ENCODE measurements at places on chromosomes 3 and 15. TPM values are rescaled to one million over a fixed set of nuclear protein-coding genes. Genes with fewer than 3 reads are reported as not detected.

The ABHD5 gene
- 20.5 TPM for total RNA-seq

The CFAP20DC gene
- total RNA-seq, result 0.49 TPM

The LNP1 gene
- total RNA-seq, result 2.2 TPM

The ONECUT1 gene
- total RNA-seq, result not detected

The CAMP gene
- total RNA-seq, result not detected

The KCNMB3 gene
- 2.7 TPM for total RNA-seq

The TRIM42 gene
- not detected for total RNA-seq

The XCR1 gene
- not detected for total RNA-seq

The CDCP1 gene
- total RNA-seq, result 0.83 TPM

The NUP210 gene
- total RNA-seq, result 1.4 TPM

The RASGRF1 gene
- not detected for total RNA-seq

The CCDC191 gene
- total RNA-seq, result 3.2 TPM

The SHISA5 gene
- 79.1 TPM for total RNA-seq

The NPAP1 gene
- not detected for total RNA-seq

The LDHAL6B gene
- not detected for total RNA-seq

The CNTN6 gene
- not detected for total RNA-seq

The GABRR3 gene
- not detected for total RNA-seq

The IL17RC gene
- 57.8 TPM for total RNA-seq

The MST1R gene
- 2.1 TPM for total RNA-seq

The MOBP gene
- total RNA-seq, result not detected

The THBS1 gene
- total RNA-seq, result 291 TPM
